Subcutaneous adipose tissue (tissue), 4 donors: ENCODE measurements at places on chromosomes 11 and 22. TPM values are rescaled to one million over a fixed set of nuclear protein-coding genes. Genes with fewer than 3 reads are reported as not detected.

The MMP3 gene
- 5.4 TPM for total RNA-seq

The SMDT1 gene
- 12.7 TPM for total RNA-seq

The C11orf91 gene
- total RNA-seq = not detected

The GALNT18 gene
- 13.0 TPM for total RNA-seq

The SAA1 gene
- total RNA-seq = 72.0 TPM

The FAM180B gene
- 4.6 TPM for total RNA-seq
